ENCODE measurements at places on chromosomes 2 and 18.

GRCh38 chr2:17208511-17208910 lies 309.7 kb downstream of the RAD51AP2 start:
- peak; percentile 85 for DNase-seq

GRCh38 chr2:133477616-133477990 lies 90.7 kb downstream of the NCKAP5 start:
- no peak for DNase-seq

DNA sequence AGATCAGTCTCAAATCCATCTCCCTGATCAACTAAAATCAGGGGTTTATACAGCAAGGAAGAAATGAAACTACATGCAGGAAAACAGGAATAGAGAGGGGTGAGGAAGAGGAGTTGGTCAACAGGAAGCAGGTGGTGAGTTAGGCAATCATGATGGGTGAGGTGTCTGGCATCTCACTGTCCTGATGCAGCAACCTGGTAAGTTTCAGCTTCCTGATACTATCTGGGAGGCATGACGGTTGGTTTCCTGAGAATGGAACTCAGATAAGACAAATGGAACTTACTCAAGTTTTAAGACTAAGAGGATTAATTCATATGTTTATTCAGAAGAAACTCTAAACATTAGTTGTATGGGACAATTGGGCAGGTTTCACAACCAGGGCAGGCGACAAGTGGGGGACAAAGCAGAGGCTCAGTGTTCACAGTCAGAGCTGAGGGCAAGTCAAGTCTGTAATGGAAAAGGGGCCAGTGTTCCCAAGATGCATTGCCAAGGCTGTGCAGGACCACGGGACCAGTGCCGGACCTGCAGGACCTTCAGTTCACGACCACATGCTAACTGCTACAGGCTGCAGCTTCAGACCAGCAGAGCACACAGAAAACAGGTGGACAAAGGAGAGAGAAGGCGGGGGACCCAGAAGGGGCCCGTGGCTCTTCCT lies 17.7 kb upstream of the GALM start:
- DNase-seq, result no peak

- no peak for DNase-seq
Measured at GRCh38 chr2:133498662-133499585, 69.3 kb downstream of the NCKAP5 start.

- DNase-seq, result no peak
Measured at GRCh38 chr2:20604401-20604911, 46.4 kb downstream of the HS1BP3 start.
